Stimulated activated CD4-positive, alpha-beta T cell treated with anti-CD3 and anti-CD28 coated beads, Interleukin-2, amount 100 ng/mL, for 24 hours (primary cell): ENCODE measurements at places on chromosomes 13 and 19.

DNA sequence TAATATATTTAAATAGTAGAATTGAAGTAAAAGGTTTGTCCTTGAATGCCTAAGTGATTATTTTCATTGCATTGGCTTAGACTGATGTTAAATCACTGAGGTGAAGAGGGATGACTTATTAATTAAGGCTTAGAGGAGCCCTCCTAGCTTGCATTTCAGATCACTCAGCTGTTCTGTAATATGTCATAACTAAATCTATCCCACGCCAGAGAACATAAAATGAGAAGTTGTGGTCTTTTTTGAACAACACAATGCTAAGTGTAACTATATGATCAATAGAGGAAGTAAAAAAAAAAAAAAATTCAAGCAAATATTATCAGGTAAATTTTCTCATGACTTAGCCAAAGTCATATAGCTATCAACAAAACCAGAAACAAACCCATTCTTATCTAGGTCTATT lies 752.2 kb downstream of the GPC5 start:
- no peak for DNase-seq

GRCh38 chr13:28679628-28680027 lies 20.7 kb downstream of the POMP start:
- no peak for DNase-seq

DNA sequence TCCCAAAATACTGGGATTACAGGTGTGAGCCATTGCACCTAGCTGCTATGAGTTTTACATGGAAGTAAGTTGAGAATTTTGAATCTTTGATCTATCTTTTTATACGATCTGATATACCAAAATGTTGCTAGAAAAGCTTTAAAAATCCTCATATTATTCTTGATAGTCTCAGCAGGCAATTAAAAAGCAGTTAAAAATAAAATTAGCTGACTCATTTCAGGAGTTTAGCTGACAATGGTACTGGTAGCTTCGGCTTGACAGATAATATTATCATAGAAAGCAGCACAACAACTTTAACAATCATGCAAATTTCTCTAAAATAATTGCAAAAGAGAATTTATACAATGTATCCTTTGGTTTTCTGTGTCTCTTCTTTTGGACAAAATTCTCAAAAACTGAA lies 9.6 kb upstream of the FOXO1 start:
- DNase-seq = no peak

- DNase-seq = no peak
Observed at GRCh38 chr13:44498969-44499368, 77.2 kb downstream of the TSC22D1 start.

DNA sequence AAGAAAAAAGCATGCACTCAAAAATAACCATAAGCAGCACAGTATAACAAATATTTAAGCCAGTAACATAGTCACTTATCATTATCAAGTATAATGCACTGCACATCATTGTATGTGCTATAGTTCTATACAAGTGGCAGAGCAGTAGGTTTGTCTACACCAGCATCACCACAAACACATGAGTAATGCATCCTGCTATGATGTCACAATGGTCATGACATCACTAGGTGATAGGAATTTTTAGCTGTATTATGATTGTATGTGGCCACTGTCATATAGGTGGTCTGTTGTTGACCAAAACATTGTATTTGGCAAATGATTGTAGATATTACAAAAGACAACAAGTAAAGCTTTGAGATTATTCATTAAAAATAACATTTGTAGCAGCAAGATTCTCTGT lies 860.7 kb upstream of the GPC6 start:
- no peak for DNase-seq

DNA sequence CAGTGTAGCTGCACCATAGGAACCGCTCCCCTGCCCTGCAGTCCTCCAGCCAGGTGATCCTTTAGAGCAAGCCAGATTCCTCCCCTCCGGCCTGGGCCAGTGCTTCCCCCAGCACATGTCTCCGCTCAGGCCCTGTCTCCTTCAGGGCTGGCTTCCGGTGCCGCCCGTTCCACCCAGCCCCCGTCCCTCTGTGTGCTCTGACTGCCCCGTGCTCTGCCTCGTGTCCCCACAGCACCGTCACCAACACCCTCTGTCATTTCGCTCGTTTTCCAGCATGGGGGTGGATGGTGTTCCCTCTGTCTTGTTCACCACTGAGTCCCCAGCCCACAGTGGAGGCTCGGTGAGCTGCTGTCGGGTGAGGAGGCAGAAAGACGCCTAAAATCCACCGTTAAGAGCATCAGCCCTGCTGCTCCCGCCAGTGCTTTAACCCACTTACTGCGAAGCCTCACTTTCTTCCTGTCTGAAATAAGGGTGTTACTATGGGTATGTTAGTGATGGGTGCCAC lies 54.5 kb downstream of the TSSK6 start:
- peak; percentile 66 for DNase-seq

DNA sequence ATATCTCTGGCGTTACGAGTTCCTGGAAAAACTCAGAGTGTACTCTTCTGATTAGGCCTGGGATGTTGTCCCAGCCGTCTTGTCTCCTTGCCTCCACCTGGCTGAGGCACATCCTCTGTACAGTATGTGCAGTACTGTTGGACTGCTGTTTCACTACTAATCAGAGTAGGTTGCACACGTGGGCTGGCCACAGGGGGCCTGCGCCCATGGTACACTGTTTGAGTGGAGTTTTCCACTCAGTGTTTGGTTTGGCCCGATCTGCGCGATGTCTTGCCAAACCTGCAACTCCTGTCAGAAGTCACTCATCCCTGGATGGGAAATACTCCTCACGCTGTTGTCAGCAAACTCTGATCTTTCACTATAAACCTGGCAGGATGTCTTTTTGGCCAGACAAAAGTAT lies 189.6 kb upstream of the CSNK1A1L start:
- no peak for DNase-seq

DNA sequence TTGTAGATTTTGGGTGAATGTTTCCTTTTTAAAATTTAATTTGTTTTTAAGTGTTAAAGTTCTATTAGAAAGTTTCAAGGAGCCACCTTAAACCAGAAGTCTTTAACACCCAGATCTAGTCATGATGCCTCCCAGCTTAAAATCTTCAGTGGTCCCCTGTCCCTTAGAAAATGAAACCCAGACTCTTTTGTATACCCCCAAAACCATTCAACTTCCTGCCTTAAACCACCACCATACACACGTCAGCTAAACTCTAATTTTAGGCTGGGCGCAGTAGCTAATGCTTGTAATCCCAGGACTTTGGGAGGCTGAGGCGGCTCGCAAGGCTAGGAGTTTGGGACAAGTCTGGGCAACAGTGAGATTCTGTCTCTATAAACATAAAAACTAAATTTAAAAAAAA lies 37.9 kb downstream of the N4BP2L1 start:
- no peak for DNase-seq
